ENCODE measurements at places on chromosomes 6 and 20.

- DNase-seq, result no peak
These were observed 174.9 kb upstream of the GGTLC1 start for GRCh38 chr20:24163506-24163905.

DNA sequence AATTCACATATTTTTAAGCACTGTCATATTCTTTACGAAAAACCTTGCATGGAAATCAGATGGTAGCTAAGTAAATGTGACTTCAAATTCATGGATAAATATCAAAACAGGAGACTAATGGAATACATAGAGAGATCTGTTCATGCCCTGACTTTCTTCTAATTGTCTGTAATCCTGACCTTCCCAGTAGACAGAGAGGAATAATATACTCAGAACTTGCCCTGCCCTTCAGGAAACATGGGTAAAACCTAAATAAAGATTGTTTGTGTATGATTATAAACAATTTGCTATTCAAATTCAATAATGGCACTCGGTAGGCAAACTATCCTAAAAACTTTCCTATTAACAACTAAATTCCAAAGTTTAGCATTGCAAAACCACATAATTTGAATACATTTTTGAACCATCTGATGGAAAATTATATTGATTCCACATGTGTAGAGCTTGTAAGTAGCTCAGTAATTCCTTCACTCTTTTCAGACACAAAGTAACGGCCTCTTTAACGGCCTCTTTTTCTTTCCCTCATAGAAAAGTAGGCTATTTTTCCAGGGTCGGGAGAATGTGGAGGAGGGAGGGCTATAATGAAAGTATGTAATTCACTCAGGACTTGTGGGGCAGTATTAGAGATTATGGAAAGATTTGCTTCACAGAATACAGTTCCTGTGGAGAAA lies 227.6 kb downstream of the ALDH8A1 start:
- no peak for DNase-seq

DNA sequence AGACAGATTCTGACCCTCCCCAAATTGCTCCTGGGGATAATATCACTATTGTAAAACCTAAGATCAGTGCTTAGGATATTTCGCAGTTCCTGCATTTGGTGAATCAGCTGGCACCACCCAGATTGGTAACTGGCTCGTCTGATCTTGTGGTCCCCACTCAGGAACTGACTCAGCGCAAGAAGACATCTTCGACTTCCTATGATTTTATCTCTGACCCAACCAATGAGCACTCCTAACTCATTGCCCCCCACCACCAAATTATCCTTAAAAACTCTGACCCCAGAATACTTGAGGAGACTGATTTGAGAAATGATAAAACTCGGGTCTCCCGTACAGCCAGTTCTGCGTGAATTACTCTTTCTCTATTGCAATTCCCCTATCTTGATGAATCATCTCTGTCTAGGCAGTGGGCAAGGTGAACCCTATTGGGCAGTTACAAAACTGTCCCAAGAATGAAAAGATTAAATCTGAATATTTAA lies 55.7 kb upstream of the PRND start:
- DNase-seq, result no peak

- no peak for DNase-seq
These were observed 105.0 kb downstream of the SLC24A3 start for GRCh38 chr20:19317237-19318069.

DNA sequence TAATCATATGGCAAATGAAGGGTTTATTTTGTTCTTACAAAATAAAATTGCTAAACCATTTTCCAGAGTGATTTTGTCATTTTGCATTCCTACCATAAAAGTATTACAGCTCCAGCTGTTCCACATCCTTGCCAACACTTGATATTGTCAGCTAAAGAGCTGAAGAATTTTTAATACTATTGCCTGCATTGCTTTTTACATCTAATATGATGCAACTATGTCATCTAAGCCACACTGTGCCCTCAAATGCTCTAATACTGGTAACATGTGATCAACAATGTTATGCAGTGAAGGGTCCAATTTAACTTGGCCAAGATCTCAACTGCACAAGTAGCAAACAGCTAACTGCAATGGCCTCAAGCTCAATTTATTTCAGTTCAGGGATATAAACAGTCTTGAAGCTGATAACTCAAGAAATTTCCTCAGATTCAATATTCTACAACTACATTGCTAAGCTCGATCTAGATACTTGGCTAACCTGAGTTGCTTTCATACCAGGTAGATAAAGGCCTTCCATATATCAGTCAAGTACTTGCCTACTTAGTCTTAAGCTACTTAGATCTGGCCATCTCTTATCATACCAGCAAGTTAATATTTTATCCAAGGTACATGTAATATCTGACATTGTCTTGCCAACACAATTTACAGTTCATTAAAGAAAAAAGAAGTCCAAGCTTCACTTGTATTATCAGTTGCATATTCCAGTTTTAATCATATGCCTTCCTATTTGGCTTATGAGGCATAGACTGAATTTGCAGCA lies 17.0 kb downstream of the AKIRIN2 start:
- no peak for DNase-seq

DNA sequence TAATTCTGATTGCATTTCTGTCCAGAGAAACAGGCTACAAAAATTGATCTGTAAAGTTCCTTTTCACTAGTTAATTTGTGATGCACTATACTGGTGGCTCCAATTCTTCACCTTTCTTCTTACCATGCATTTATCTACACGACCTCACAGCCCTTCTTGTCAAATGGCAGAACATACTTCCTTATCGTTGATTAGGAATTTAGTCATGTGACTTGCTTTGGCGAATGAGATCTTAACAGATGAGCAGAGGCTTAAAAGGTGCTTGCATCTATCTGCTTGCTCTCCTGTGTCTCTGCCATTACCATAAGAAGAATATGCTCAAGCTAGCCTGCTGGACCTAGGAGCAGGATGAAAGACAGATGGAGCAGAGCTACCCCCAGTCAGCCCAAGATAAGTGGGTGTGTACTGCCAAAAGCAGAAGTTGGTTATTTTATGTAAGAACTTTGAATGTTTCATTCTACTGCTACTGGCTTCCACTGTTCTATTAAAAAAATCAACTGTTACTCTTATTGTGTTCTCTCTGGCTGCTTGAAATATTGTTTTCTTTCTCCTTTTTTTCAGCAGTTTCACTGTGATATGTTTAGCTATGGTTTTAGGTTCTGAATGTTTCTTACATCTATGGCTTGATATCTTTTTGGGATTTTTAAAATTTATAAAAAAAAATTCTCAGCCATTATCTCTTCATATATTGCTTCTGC lies 40.2 kb upstream of the RBM24 start:
- DNase-seq, result no peak

GRCh38 chr20:17795501-17796071 lies 95.8 kb downstream of the BANF2 start:
- DNase-seq, result no peak

DNA sequence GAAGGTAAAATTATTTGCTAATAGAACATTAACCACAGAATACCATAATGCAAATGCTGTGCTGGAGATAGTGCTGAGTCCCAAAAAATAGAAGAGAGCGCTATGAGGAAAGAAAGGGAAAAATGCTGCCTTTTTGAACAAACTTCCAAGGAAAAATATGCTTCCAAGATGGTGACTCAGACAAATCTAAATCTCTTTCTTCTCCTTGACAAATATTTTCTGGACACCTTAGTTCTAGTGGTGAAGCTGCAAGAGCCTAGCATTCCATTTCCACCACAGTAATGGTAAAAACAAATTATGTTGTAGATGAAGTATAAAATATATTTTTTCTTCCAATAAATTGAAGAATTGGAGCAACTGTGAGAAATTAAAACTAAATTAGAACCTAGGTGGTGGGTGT lies 155.6 kb upstream of the TBX18 start:
- DNase-seq, result no peak

DNA sequence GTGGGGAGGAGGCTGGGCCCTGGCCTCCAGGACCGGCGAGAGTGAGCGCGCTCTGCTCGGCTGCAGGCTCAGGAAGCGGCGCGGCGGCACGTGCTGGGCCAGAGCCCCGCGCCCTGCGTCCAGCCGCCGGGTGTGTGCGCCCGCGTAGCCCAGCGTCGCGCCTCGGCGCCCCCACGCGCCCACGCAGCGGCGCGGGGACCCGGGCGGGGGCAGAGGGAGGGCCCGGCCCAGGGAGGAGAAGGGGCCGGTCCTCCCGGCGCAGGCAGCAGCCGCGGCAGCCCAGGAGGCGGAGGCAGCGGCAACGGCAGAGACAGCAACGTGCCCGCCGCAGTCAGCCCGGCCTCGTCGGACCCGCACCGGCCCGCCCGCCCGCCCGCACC lies at the start of gene EYA2:
TSS of gene EYA2 (plus strand) at position 265 of the 380 bp plus-strand sequence. CDS start 95,168 bp downstream, outside the sequence.
- DNase-seq, result no peak

- DNase-seq, result peak; percentile 15
These were observed 350.9 kb upstream of the NRSN1 start for GRCh38 chr6:23775127-23775526.

Data from pons (tissue), 1 donor.